Fibroblast of skin of back (primary cell): ENCODE measurements at places on chromosomes 7 and 10.

GRCh38 chr10:80701706-80702105 lies 164.0 kb downstream of the SH2D4B start:
- DNase-seq, result no peak

GRCh38 chr10:49136525-49136924 lies 2.7 kb upstream of the FAM170B start:
- no peak for DNase-seq

GRCh38 chr7:135753616-135754413 lies 5.2 kb upstream of the FAM180A start:
- DNase-seq, result no peak

DNA sequence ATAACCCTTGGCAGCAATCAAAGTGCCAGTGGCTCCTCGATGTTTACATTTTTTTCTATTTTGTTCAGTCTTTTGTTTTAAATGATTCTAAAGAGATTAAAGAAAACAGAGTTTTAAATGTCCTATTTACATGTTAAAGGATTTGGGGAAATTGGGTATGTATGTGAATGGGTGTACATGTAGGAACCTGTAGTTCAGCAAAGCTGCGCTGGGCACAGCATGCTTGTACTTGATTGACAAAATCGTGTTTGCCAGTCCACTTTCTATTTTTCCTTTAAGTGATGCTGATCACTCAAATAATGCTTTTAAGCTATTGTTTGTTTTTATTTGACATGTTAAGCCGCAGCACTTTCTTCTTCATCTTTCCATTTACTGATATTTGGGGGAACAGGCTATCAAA lies 40.9 kb downstream of the FHIP2A start:
- DNase-seq, result no peak

GRCh38 chr10:55091691-55092328 lies 290.8 kb upstream of the PCDH15 start:
- DNase-seq, result peak; percentile 11

- DNase-seq, result no peak
These were observed 19.1 kb downstream of the PDE1C start for GRCh38 chr7:32051128-32051527.

- DNase-seq, result no peak
These were observed 9.6 kb upstream of the TRIM8 start for GRCh38 chr10:102634686-102635085.

GRCh38 chr10:73910764-73911552 lies at the start of gene PLAU:
TSS of gene PLAU (plus strand) at chr10:73911132. CDS start at chr10:73911556, 424 bp downstream.
- DNase-seq, result no peak

DNA sequence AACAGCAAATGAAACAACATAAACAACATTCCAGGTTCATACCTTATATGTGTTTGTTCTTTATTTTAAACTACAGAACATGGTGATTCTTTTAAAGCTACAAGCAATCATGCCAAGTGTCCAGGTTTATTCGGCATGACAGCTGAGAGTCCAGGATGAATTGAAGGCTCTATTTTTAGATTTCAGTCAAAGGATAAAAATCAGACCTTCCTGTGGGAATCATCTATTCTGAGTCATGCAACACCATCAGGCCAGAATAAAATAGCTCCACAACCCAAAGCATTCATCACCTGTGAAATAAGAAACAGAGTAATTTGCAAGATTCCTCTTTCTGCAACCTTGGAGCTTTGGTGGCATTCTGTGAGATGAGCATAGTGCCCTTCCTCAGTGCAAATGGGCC lies 292.4 kb upstream of the MYO3A start:
- DNase-seq, result no peak

DNA sequence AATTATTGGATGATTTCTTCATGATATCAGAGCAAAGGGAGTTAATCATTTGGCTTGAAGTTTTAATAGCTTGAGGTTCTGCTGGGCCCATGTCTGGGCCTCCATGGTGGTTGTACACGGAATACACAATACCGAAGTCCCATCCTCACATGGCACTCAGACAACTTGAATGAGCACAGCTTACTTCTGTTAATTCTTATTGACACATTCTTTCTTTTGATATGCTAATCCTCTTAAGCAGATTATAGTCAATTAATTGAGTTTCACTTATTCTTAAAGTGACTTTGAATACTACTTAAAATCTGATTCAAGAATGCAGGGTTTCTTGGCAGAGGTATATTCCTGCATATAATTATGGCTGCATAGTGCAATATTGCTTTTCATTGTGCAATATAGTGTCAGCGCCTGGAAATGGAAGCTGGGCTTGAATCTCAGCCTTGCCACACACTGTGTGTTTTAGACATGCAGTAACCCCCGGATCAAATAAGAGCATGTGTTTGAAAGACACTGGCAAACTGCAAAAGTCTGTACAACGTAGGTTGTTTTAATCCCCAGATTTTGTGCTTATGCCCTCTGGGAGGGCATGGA lies 543.5 kb upstream of the ADARB2 start:
- DNase-seq, result no peak

DNA sequence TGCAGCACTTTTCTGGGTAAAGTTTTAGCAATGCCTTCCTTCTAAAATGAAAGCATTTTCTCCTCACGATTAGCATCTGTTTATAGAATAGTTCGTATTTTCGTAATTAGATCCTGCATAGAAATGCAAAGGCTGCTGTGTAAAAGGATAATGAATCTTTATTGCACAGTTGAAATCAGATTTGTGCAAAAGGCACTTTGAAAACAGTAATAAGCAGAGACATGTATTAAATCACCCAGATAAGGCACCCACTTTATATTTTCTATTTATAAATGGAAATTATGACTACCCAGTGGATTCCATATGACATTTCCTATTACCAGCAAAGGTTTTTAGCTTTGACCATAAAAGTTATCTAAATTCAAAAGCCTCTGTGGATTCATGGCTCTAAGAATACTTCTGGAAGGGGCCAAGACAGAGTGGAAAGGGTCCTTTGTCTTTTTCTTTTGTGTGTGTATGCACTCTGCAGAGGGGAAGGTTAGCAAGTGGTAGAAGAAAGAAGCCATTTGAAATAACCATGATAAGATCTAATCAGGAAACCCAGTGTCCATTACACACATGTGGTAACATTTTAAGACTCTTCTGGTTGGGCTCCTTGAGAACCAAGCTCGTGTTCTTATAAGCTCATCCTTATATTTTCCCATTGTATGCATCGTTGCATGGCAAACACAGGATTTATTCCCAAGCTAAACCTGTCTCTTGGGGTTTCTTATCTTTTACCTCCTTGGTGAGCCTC lies 612.1 kb downstream of the AUTS2 start:
- DNase-seq, result no peak

DNA sequence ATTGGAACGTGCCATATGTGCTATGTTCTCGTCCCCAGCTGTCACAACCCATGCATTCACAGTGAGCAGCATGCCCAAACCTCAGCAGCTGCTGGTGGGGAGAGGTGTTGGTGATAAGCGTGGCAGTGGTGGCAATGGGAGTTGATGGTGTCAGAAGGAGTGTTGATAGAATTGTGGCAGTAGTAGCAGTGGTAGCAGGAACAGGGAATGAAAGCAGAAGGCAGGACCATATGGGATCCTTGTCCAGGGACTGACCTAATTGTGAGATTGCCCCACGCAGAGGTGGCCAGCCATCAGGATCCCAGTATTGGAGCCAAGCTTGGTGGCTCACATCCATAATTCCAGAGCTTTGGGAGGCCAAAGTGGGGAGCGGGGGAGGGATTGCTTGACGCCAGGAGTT lies 276.3 kb downstream of the GALNT17 start:
- no peak for DNase-seq
